GDM1 (cell line): ENCODE measurements at places on chromosomes 4 and X.

DNA sequence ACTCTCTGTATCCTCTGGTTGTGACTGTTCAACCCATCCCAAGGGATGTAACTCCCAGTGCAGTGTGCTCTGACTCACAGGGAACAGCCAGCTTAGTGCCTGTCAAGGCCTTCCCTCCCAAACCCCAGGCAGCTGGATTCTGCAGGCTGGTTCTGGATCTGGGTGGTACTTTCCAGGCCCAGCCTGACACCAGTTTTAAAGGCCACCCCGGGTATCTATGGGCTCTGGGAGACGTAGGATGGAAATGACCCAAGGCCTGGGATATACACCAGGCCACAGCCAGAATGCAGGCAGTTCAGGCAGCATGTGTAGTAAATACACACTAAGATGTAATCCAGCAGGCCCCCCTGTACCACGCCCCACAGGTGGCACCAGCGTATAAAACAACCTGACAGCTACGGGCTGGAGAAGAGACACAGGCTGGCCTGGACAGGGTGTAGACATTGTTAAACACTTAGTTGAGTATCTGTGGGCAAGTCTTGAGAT is 64.2 kb downstream of the SPINK2 start:
- no peak for DNase-seq

DNA sequence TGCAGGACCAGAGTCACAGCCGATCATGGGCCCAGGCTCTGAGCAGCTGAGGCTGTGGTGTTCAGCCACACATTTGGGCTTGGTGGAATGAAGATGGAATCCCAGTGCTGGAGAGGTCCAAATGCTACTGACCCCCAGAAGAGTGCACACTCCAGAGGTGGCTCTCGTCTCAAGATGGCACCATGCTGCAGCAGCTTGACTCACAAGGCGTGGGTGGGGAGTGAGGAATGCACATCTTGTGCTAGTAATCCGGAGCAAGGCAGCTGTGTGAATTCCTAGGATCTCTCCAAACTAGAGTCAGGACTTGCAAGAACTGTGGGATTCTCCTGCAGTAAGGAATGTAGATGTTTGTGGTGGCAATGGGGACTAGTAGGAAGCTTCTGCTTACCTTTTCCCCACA is 28.7 kb downstream of the RAB28 start:
- DNase-seq = no peak

GRCh38 chr4:159937595-159937994 is 834.7 kb downstream of the RAPGEF2 start:
- DNase-seq = no peak

DNA sequence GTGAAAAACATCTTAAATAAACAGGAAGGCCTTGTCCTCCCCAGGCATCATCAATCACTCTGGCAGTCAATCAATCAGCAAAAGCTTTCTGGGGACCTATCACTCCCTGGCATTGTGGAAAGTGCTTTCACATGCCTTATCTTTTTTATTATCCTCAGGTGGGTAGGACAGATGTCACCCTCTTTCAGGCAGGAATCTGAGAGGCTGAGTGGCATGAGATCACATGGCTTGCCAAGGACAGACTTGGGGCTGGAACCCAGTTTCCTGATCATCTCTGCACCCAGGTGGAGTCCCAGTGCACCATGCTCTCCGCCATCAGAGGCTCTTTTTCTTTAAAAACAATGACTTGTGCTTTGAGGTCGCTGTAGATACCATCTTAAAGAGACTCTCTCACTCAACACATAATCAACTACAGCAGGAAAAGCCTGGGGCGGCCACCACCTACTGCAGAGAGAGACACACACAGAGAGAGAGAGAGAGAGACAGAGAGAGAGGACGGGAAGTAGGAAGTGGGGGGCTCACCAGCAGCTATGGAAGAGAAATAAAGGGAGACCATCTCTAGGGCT is 282.7 kb downstream of the PTTG2 start:
- no peak for DNase-seq

- no peak for DNase-seq
Observed at GRCh38 chr4:81052119-81053068, 21.9 kb downstream of the BMP3 start.

DNA sequence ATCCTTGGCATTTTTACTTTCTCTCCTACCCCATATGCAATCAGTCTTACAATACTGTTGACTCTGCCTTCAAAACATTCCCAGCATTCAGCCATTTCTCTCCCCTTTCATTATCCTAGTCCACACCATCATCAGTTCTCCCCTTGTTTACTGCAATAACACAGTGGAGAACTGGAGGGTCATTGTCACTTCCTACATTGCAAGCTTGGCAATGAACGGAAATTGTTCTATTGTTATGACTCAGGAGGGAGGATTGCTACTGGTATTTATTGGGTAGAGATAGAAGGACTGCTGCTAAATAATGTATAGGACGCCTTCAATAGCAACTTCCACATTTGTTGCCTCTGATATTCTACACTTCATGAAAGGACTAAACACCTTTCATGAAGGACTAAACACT is 231.8 kb downstream of the BANK1 start:
- DNase-seq = no peak

DNA sequence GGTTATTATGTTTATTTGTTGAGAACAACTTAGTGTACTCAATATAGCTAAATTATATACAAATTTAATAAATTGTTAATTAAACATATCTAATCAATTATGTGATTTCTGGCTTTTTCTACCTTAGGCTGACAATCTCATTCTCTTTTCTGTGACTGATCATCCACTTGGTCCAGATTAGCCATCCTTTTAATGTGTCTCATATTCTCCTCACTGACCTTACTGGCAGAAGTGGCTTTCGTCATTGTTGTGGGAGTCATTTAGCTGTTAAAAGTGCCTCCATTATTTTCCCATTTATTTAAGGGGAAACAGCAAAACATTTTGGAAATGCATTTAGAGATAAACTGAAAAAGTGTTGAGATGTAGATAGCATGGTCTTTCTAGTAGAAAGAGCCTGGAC is 172.2 kb downstream of the CCSER1 start:
- DNase-seq = no peak
